Fibroblast of lung (primary cell): ENCODE measurements at places on chromosomes 1 and 21.

- peak; percentile 14 for DNase-seq
Measured at GRCh38 chr1:96749618-96750017, 28.0 kb downstream of the PTBP2 start.

DNA sequence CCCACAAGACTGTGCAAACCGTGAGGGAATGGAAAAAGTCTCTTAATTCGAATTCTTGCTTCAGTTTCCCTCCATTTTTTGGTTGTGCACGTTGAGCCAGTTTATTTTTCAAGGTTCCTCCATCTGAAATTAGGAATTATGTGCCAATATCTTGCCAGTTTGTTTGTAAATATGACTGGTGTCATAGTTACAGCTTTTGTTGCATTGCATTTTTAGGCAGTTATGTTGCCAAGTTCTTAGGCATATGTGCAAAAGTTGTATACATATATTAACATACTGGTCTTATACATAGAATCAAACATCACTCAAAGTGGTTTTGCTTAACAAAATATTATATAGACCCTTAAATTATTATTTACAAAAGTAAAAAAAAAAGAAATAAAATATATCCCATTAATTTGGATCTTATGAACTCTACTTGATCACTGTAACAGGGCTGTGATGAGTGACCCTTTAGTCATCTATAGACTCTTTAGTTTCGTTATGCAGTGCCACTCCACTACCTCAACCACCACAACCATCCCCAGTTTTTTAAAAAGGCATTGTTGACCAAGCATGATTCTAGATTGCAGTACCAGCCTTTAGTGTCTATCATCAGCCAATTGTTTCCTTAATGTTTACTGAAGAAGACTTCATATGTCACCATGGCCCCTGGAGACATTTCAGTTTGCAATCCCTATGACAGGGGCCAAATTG is 20.9 kb upstream of the DYNLT5 start:
- no peak for DNase-seq

GRCh38 chr1:89206373-89206772 is 7.6 kb upstream of the GBP4 start:
- DNase-seq = no peak

DNA sequence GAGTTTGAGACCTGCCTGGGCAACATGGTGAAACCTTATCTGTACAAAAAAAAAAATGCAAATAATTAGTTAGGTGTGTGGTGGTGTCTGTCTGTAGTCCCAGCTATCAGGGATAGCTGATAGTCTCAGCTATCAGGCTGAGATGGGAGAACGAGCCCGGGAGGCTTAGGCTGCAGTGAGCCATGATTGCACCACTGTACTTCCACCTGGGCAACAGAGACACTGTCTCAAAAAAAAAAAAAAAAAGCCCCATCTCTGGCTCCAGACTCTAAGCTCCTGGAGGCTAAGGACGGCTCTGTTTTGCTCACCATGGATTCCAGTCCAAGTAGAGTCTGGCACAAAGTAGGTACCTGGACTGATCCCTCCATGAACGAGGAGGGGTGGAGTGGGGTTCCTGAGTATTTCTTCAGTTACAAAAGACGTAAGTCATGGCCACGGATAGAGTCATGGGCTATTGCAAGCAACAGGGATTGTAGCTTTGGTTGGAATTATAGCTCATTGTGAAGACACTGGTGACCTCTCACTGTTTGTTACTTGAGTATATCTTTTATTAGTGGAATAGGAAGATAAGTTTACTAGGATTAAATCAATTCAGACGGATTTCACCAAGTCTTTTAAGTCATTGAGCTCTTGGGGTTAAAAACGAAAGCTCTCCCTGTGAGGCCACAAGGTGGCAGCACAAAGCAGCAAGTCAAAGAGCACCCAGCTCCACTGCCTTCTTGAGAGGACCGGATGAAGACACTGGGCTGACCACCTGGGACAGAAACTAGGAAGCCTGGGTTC is 35.6 kb upstream of the TMEM61 start:
- peak; percentile 87 for DNase-seq

DNA sequence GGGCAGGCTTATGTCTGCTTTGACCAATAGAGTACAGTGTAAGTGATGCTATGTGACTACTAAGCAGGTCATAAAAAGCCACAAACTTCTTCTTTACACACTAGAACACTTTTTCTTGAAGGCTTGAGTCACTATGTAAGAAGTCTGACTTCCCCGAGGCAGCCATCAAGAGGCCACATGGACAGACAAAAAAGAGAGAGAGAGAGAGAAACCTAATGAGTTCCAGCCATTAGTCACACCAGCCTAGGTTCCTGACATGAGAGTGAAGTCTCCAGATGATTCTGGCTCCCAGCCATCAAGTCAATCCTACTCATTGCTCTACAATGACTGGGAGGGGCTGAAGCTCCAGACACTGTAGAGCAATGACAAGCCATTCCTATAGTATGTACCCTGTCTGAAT is 101.4 kb downstream of the LHX9 start:
- peak; percentile 21 for DNase-seq

GRCh38 chr1:182235952-182236650 is 155.5 kb downstream of the GLUL start:
- DNase-seq = peak; percentile 45

DNA sequence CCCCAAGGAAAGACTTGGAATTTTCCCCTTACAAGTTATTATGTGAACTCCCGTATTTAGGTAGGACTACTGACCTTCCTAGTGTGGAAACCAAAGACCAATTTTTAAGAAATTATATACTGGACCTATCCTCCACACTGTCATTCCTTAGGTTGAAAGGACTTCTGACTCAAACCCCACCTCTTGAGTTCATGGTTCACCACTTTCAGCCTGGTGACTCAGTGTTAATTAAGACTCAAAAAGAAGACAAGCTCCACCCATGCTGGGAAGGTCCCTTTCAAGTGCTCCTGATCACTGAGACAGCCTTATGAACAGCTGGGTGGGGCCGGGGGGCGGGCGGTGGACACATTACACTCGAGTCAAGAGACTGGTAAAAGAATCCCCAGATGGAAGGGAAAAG is 113.2 kb downstream of the LRRC53 start:
- no peak for DNase-seq

GRCh38 chr1:26125946-26126320 is 14.3 kb downstream of the PDIK1L start:
- no peak for DNase-seq

GRCh38 chr1:195618287-195618686 is 990.0 kb downstream of the KCNT2 start:
- DNase-seq = no peak

GRCh38 chr21:42245331-42246193 is 26.6 kb downstream of the ABCG1 start:
- no peak for DNase-seq

- no peak for DNase-seq
Measured at GRCh38 chr1:27032119-27032461, 19.4 kb upstream of the TENT5B start.

DNA sequence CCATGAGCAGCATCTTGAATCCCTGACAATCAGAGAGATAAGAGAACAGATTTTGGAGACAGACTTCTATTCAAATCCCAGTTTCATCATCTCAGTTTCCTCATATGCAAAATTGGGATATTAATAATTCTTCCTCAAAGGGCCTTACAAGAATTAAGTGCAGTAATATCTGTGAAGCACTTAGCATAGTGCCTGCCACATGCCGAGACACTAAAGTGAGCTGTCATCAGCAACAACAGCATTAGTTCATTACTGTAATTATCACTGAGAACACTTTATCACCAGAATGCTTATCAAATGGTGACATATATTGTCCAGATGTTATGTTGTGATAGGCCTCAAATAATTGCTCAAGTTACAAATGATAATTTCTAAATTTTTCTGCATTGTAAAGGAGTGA is 922 bp upstream of the FCRLB start:
- no peak for DNase-seq

- no peak for DNase-seq
Measured at GRCh38 chr21:33988237-33989017, 72.8 kb upstream of the ATP5PO start.

GRCh38 chr1:58755468-58755872 is 28.4 kb downstream of the JUN start:
- peak; percentile 100 for DNase-seq

- no peak for DNase-seq
Measured at GRCh38 chr1:116814926-116815723, 60.9 kb downstream of the CD2 start.

DNA sequence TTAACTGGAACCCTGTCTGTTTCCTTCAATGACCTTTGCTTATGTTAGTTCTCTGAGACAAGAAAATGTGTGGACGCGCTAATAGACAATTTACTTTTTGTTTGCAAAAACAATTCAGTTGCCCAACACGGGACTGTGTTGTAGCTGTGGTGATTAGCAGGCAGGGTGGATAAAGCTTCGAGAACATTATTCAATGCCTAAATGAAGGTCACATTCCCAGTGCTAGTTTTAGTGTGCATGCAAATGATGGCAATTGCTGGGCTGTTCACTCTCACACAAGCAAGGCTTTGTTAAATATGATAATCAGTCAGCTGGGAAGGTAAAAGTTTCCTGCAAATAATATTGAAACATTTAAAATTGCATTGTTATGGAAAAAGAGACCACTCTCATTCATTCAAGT is 188.4 kb downstream of the BACH1 start:
- no peak for DNase-seq

- DNase-seq = no peak
Measured at GRCh38 chr1:111354584-111354983, 63.9 kb downstream of the CHIA start.

DNA sequence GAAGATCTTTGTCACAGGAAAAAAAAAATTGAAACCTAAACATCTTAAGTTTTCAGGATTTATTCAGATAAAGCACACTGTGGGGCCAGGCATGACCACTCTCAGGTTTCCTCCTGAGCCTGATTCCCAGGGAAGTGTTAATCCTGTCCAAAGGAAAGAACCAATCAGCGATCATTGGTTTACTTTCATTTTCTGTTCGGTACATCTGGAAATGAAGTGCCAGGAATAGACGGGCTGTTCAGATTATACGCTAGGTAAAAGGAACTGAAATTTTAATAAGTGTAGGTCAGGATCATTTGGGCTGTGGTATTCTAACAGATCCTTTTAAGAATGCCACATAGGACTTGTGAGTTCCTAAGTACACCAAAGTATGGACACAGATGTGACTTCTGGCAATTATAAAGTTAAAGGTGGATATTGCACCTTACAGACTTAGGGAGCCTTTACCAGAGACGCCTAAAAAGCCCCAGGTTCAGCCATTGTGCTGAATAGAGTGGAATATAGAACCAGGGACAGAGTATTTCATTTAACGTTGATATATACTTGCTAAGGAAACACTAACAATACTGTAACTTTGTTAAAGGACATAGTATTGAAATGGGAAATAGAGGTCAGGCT is 9.3 kb upstream of the CACYBP start:
- peak; percentile 76 for DNase-seq

GRCh38 chr1:223770621-223771315 is 58.4 kb downstream of the CAPN2 start:
- no peak for DNase-seq

DNA sequence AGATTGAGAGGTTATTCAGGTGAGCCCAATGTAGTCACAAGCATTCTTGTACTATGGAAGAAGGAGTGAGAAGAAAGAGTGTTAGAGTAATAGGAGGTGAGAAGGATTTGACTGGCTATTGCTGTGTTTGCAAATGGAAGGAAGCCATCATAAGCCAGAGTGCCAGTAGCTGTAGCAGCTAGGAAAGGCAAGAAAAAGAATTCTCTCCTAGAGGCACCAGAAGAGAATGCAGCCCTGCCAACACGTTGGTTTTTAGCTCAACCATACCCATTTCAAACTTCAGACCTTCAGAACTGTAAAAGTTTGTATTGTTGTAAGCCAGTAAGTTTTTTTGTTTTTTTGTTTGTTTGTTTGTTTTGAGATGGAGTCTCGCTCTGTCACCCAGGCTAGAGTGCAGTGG is 8.9 kb upstream of the IL12RB2 start:
- DNase-seq = no peak

GRCh38 chr1:5367306-5367705 is 624.9 kb downstream of the NPHP4 start:
- no peak for DNase-seq

DNA sequence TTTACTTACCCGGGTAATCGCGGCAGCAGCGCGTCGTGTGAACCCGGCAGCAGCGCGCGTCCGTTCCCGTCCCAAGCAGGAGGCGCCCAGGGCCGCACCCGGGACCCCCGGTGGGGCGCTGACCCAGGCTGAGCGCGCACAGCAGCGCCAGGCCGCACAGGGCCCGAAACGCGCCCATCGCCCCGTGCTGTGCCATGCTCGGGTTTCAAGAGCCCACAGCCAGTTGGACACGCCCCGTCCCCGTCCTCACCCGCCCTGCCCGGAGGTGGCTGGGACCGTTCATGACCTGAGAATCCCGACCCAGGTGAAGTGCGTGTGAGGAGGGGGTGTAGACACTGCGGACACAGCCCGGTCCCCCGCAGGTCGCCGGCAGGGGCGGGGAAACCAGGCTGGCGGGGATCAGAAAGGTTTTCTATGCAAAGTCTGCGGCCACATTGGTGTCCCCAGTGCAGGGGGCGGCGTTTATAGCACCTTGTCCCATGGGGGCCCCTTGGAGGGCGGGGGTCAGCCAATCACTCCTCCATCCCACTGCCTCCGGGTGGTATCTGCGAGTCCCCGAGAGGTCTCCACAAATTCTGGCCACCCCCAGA is at the start of gene TNFRSF18:
TNFRSF18 (minus strand) TSS at position 217 of the 590 bp plus-strand sequence; CDS start at position 196, 21 bp downstream.
- peak; percentile 6 for DNase-seq

- no peak for DNase-seq
Measured at GRCh38 chr1:162987866-162988265, 81.3 kb upstream of the RGS4 start.

DNA sequence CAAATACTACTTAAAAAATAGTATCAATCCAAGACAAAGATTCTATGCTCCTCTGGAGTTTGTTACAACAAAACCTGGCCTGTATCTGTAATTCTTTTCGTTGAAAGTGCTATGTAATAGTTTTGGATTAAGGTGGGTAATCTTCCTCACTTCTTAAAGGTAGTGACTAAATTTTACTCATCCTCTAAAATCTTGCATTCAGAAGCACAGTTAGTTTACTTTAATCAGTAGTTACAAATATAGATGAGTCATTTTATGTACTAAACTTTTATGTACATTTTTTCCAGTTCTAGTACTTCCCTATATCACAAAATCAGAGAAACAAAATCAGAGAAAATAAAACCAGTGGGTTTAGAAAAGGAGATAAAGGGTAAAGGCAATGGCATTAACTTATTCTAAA is 51.3 kb downstream of the ZNHIT6 start:
- DNase-seq = no peak

- no peak for DNase-seq
Measured at GRCh38 chr1:100506217-100506616, 31.7 kb upstream of the GPR88 start.

- no peak for DNase-seq
Measured at GRCh38 chr1:107538502-107538901, 397.7 kb downstream of the NTNG1 start.
